Activated CD4-positive, alpha-beta T cell treated with anti-CD3 and anti-CD28 coated beads, Interleukin-2, Interleukin-4, amounts not matched to agents 100 ng/mL and 50 ng/mL, durations not matched to agents 16 hours and 8 hours (primary cell): ENCODE measurements at places on chromosomes 2 and 18.

DNA sequence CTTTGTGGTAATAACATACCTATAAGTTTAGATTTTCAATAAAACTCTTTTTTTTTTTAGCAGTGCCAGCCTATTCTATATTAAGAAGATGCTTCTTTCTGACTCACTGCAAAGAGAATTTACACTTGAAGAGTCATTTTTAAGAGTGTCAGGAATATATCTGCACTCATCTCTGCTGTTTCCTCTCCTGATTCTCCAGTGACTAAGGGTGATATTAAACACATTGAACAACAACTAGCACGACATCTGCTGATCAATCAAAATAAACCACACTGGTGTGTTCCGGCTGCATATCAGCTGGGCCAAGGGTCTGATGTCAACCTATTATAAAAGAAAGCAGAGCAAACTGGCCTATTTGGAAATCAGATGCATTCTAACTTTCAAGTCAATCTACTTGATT lies 15.0 kb downstream of the RAB27B start:
- no peak for DNase-seq

- DNase-seq, result no peak
Observed at GRCh38 chr2:209806318-209806717, 34.7 kb downstream of the UNC80 start.

GRCh38 chr18:62937065-62937464 lies 221.7 kb downstream of the PHLPP1 start:
- DNase-seq, result no peak

- DNase-seq, result no peak
Observed at GRCh38 chr18:63160172-63160995, 159.2 kb downstream of the BCL2 start.

GRCh38 chr18:48942554-48943261 lies 8.1 kb downstream of the SMAD7 start:
- DNase-seq, result no peak

GRCh38 chr2:6923319-6923718 lies 6.1 kb downstream of the RNF144A start:
- no peak for DNase-seq

- DNase-seq, result peak; percentile 33
Observed at GRCh38 chr2:55175254-55176093, 56.6 kb downstream of the CLHC1 start.

- no peak for DNase-seq
Observed at GRCh38 chr2:65059071-65059470, 2.9 kb downstream of the CEP68 start.

DNA sequence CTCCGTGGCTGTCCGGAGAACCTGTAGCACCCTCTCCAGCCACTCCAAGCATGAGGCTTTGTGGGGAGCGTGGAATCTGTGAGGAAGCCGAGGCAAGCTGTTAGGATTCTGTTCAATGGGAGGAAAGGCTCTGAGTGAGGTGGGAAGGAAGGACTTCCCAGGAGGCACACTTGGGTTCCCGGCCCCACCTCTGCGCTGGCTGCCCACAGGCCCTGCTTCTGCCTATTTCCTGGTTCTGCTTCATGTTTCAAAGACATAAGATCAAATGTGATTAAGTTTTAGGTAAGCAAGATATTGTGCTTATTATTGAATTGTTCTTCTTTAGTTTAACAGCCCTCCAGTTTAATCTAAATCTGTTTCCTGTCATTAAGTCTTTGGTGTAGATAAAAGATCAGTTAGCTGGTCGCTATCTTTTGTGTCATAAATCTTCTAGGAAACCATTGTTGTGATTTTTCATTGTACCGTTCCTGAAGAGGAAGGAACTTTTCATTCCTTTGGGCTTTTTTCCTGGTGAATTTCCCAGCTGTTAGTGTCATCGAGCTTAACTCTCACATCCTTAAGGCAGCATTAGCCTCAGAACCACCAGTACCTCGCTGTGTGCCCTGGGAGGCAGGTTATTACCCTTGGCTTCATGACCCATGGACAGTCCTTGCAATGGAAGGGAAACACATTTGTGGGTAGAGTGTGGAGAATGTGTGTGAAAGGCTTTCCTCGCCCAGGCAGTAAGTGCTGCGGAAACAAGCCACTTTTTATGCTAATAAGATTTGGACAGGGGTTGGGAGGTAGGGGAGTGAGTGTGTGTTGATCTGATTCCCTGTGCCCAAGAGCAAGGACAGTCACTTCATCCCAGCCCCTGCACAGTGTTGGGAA lies 61.9 kb upstream of the ALPP start:
- no peak for DNase-seq

GRCh38 chr2:35606394-35606793 lies 749.2 kb upstream of the CRIM1 start:
- no peak for DNase-seq

GRCh38 chr2:106531676-106532214 lies 44.6 kb downstream of the CD8B2 start:
- no peak for DNase-seq

DNA sequence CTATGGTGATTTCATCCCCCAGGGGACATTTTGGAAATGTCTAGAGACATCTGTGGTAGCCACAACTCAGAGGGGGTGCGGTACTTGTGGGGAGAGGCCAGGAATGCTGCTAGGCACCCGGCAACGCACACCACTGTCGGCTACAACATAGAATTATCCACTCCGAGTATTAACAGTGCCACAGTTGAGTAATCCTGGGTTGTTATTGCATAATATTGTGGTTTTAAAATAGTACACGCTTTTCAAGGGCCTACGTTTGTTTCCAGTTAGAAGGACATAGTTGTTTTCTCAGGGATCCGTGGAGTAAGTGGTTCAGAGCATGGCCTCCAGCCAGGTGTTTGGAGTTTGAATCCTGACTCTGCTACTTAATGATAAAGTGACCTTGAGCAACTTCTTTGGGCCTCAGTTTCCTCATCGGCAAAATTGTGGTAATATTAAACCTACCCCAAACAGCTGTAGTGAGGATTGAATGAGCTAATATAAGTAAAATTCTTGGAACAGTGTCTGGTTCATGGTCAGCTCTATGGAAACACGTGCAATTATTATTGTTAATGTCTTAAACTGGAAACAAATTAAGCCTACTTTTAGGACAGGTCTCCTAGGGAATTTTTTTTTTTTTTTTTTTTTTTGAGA lies 24.5 kb downstream of the CYP27A1 start:
- peak; percentile 15 for DNase-seq

DNA sequence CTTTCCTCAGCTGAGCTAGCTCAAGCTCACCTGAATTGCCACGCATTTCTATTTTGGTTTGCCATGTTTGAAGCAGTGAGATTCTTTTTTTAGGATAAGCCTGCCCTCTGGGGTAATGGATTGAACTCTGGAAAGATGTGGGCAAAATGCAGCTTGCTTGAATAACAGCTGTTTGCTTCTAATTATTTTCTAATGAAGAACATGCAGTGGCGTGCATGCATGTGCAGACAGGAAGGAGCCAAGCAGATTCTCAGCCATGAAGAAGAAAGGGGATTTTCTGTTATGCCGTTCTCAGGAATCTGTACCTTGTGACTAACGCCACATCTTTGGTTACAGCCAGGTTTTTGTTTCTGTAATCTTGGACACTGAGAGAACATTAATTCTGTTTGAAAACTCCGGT lies 171.2 kb downstream of the ANTXR1 start:
- DNase-seq, result no peak

- no peak for DNase-seq
Observed at GRCh38 chr2:233121856-233122255, 61.7 kb downstream of the INPP5D start.

DNA sequence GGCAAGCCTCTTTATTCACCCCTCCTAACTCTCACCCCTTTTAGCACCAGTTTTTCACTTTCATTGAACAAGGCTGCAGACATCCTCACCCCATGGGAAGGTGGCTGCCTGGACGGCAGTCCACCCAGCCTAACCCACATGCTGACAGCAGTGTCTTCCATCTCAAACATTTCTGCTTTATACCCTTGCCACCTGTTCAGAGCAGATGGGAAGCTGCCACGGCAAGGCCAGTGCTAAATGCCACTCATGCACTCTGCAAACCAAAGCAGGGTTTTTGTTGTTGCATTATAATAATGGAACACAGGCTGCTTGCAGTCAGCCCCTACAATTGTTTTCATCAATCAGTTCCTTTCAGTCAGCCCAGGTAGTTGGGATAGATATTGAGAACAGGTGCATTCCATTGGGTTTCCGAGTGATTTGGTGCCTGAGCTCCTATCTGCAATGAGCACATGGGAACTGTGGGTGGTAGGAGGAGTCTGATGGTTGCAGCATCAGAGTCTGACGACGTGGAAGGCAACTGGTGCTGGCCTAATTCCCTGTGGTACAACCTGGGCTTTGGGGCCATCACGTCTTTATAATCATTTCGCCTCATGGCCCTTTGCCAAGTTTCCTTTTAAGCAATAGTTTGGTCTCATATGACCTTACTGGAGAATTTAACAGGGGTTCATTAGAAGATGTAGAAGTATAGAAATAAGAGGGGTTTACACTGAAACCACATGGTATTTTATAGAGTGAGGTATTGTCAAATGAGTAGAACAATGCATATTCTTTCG lies 252.5 kb upstream of the SP5 start:
- DNase-seq, result no peak

DNA sequence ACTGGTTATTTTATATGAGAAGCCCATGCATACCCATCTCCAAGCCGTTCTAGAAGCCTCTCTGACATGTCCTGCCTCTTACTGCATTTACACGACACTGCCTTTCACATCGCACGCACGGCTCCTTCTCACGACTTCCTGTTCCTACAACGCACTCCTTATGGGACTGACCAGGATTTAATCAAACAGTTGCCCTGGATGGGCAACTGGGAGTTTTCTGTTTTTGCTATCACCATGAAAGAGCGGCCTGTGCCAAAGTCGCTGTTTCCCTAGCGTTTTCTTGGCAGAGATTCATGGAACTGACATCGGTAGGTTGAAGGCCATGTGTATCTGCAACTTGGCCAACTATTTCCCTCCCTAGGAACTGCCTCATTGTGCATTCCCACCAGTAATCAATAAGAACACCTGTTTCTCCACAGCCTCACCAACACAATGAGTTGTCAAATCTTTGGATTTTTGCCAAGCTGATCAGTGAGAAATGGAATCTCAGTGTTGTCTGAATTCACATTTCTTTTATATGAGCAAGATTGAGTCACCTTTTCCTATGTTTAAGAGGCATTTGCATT lies 97.2 kb upstream of the OTOS start:
- no peak for DNase-seq

DNA sequence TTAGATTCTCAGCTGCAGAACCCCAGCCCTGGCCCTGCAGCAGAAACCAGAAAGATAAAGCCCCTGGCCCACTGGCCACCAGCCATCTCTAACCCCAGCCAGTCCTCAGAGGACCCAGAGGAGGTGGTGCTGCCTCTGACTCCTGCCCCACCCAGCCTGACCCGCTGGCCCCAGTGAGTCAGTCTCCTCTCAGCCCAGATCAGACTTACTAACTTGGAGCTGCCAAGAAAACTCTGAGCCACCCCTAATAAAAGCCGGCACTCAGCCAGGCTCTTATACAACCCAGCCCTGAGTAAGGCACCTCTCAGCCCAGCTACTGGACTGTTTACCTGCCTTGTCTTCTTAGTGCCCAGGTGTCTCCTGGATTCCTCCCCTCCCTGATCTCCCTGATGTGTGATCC lies 2.0 kb downstream of the SLC14A2 start:
- DNase-seq, result no peak

DNA sequence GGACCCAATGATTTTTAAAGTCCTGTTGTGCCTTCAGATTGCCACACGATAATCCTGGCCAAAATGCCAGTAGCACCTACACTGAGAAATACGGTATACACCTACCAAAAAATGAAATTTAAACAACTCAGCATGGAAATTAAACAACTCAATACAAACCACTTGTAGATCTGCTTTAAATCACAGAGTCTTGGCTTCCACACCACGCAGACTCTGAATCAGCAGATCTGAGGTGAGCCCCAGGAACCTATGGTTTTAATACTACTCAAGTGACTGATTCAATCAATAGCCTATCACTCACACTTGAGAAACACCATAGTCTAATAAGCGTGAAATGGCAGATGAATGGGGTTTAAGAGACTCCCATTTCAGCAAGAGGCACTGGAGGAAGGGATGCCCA lies 46.9 kb downstream of the MAP4K3 start:
- no peak for DNase-seq

GRCh38 chr2:46695283-46695682 lies 215.9 kb downstream of the TMEM247 start:
- no peak for DNase-seq

GRCh38 chr2:175203621-175204496 lies 22.3 kb upstream of the ATP5MC3 start:
- peak; percentile 62 for DNase-seq

GRCh38 chr2:216465579-216466195 lies 33.0 kb upstream of the RPL37A start:
- DNase-seq, result no peak

GRCh38 chr18:60044290-60045006 lies 144.7 kb downstream of the PMAIP1 start:
- no peak for DNase-seq

GRCh38 chr2:1588978-1589621 lies 155.2 kb downstream of the PXDN start:
- DNase-seq, result no peak

GRCh38 chr18:27447930-27448329 lies 262.8 kb upstream of the CHST9 start:
- no peak for DNase-seq

- no peak for DNase-seq
Observed at GRCh38 chr2:64268330-64269048, 124.3 kb upstream of the PELI1 start.

DNA sequence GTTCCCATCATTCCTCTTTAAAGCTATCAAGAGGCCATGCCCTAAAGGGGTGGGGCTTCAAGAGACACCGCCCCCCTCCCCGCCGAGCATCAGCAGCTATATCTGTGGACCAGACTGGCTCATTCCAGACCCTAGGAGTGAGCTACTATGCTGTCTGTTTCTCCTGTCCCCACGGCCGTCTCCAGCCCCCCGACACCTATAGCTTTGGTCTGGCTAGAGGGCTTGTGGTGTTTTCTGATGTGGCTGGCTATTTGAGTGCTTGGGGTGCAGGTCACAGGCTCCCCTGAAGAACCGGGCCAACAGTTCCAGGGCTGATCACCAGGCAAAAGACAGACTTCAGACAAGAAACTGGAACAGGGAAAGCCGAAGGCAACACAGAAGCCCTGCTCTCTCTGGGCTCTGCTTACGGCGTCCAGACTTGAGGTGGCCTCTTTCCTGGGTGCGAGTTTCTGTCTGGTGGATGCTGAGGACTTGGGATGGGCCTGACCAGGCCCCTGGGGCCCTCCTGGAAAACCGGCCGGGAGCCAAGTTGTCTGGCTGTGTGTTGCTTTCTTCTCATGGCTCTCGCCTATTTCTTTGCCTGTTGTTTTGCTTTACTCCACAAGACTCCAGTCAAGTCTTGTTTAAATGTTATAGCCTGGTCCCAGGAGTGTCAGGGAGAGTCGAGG lies 83.6 kb downstream of the KLHL29 start:
- DNase-seq, result no peak

- no peak for DNase-seq
Observed at GRCh38 chr2:136736236-136736635, 29.1 kb upstream of the THSD7B start.

GRCh38 chr18:79940126-79940813 lies 11.2 kb downstream of the SLC66A2 start:
- no peak for DNase-seq

- DNase-seq, result no peak
Observed at GRCh38 chr2:225584796-225585195, 185.3 kb downstream of the NYAP2 start.
